Hematopoietic multipotent progenitor cell treated with erythropoietin and hydrocortisone succinate and interleukin-3 and kit ligand, for 6 days (in vitro differentiated cells): ENCODE measurements at places on chromosomes 13 and 19.

GRCh38 chr13:98189841-98190505 lies 12.9 kb upstream of the RNF113B start:
- no peak for DNase-seq

DNA sequence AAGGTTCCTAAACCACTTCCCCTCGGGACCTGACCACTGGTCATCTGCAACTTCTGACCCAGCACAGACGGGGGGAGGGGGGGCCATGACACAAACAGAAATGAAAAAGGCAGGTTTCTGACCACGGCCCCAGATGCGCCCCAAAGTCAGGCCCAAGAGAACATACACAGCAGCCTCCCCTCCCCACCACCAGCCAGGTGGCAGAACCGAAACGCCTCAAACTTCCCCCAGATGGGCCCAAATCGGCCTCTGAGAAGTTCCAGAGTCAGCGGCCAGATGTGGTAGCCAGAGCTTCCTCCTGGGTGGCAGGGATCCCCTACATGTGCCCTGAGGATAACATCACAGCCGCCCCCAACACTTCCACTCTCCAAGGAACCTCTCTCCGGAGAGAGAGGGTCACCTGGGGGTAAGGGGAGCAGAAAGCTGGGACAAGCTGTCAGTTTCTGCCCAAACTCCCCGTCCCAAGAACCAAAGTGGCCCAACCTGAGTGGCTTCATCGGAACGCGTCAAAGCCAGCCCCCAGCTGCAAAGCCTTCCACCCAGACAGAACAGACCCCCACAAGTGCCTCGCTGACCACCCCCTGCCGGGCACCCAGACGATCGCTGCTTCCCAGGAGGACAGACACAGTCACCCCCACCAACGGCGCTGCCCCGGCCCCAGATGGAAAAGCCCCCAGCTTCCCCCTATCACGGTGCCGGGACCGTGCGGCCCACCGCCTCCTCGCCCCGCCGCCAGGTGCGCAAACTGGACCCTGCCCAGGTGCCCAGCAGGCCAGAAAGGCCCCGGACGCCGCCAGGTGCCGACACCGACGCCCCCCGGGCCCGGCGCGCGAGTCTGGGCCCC lies 800 bp downstream of the ELL start:
- peak; percentile 51 for DNase-seq

DNA sequence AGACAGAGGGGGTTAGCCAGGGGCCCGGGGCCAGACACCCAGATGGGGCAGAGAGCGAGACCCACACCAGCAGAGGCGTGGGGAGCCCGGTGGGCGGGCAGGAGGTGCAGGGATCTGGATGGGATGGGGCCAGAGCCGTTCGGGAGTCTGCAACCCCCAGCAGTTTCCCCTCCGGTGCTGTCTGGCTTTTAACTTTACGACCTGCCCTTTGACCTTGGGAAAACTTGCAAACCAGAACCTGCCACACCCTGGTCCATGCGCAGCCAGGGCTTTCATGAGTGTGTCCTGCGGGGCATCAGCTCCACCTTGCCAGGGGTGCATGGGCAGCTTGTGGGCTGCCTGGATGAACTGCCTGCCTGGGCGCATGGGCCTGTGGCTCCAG lies 9.8 kb downstream of the JOSD2 start:
- no peak for DNase-seq

DNA sequence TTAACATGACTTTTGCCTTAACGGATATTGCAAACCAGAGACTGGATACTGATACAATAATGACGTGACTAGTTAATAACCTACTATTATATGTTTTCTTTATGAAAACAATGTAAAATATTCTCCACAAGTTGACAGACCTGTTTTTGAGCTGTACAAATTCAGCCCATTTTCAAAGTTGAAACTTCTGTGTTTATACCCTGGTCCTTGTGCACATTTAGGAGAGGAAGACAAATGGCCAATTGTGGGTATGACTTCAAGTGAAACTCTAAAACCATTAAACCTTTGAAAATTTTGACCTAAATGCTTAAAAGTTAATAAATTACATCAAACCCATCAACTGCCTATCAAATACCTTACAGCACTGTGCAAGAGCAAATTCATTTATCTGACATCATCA lies 8.9 kb downstream of the SPRY2 start:
- DNase-seq = no peak

GRCh38 chr13:46812301-46812797 lies 15.4 kb upstream of the ESD start:
- DNase-seq = no peak
